Esophagus muscularis mucosa (tissue), 4 donors: ENCODE measurements at places on chromosomes 1 and 21. TPM values are rescaled to one million over a fixed set of nuclear protein-coding genes. Genes with fewer than 3 reads are reported as not detected.

The SLC35F3 gene
- not detected for total RNA-seq

DNA sequence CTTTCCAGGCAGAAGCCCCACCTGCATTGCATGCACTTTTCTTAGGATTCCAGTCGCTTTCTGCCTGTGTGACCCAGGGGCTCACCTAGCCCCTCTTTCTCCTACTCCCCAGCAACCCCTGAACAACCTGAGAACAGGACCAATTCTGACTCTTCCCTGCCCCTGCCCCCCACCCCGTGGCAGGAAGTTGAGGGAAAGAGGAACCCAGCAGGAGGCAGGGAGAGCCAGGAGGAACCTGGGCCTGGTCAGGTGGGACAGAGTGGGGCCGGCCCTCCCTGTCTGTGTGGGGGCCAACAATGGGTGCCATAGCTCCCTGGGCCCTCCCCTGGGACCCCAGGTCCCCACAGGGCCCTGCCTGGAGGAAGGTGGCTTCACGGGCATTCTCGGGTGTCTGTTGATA, 6.1 kb downstream of the BMP8A start:
- DNase-seq, result no peak

The CELA3B gene
- total RNA-seq, result not detected

- DNase-seq, result peak; percentile 92
Measured at GRCh38 chr21:8989721-8990325, 1531.6 kb upstream of the TPTE start.

GRCh38 chr1:241007668-241008067, 349.3 kb downstream of the RGS7 start:
- no peak for DNase-seq

- DNase-seq, result no peak
Measured at GRCh38 chr21:43300496-43301408, 126.2 kb downstream of the SIK1 start.

The MPZ gene
- 18.2 TPM for total RNA-seq

The EPS8L3 gene
- not detected for total RNA-seq

GRCh38 chr1:180183426-180183825, 28.8 kb downstream of the QSOX1 start:
- DNase-seq, result no peak

The ARHGEF10L gene
- total RNA-seq, result 46.6 TPM

- DNase-seq, result no peak
Measured at GRCh38 chr1:92619466-92620189, 132.9 kb upstream of the GFI1 start.

The HMGCL gene
- total RNA-seq, result 50.0 TPM

DNA sequence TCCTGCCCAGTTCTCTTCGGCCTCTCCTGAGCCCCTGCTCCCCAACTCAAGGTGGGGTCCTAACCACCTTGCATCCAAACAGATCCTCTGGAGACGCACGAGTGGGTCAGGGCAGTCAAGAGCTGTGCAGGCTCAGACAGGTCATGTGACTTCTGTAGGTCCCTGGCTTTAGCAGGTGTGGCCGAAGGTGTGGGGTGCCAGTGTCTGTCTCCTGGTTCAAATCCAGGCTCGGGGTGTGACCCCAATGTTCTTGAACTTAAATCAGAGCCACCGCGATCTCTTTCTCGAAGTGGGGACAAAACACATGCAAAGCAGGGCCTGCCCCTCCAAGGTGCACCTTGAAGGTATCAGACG, 27.4 kb upstream of the ECE1 start:
- no peak for DNase-seq

DNA sequence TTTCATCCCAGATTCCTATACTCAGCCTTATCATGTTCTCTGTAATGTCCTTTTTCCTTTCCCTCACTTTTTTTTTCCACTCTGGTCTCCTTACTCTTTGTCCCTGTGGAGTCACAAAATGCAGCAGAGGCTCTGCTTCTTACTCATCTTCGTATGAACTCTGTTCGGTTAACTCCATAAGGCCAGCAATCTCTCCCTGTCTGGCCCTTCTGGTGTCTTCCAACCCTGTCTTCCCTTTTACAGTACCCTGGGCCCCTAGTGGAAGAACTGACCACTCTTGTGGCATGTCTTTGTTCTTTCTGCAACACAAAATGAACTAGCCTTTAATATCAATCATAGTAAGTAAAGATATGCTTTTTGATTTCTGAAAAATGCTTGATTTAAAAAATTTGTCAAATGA, 7.1 kb downstream of the CD101 start:
- no peak for DNase-seq
